ENCODE measurements at places on chromosomes 1 and 21. TPM values are rescaled to one million over a fixed set of nuclear protein-coding genes. Genes with fewer than 3 reads are reported as not detected.

GRCh38 chr1:204988196-204988595, 54.8 kb upstream of the CNTN2 start:
- no peaks in the 10 kb centered on the region for H3K4me1 ChIP-seq
- no peaks in the 10 kb centered on the region for H3K27me3 ChIP-seq
- DNase-seq = no peak
- no peaks in the 10 kb centered on the region for H3K36me3 ChIP-seq
- H3K27ac ChIP-seq = peak overlapping the region; percentile 63

GRCh38 chr1:30762152-30762929, 4.8 kb upstream of the LAPTM5 start:
- peaks cover 19% of the 10 kb centered on the region for H3K4me1 ChIP-seq
- no peak overlapping the region for H3K27ac ChIP-seq
- no peaks in the 10 kb centered on the region for H3K36me3 ChIP-seq
- H3K27me3 ChIP-seq = no peaks in the 10 kb centered on the region

OR2AK2 gene
- total RNA-seq = not detected

SELL gene
- 2.8 TPM for total RNA-seq

DNA sequence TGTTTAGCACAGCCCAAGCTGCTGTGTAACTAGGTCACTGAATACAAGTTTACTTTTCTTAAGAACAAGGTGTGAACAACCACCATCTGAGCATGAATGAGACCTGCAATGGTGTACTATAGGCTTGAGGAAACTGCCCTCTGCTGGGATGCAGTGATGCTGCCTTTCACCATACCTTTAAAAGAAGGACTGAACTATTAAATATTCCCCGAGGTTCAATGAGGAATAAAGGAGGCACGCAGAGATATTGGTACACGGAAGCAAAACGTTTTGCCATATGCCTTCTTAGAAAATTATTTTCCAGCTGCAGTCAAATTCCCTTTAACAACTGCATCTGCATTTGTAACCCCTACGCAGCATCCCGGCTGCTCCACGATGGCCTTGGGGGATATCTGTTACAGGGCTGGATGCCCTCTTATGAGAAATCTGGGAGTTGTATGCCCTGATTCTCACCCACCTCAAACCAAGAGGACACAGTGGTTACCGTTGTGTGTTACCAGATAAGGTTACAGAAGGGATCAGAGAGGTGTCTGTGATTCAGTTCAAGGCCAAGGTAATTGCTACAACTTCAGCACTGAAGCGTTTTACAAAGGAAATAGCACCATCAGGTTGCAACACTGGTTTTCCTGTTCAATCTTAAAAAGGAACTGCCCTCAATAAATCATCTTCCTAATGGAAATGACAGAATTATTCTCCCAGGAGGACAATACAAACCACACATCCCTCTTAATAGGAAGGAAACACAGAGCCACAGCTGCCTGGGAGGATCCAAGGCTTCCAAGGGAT, 470.5 kb downstream of the LTN1 start:
- no peaks in the 10 kb centered on the region for H3K27me3 ChIP-seq
- no peak for DNase-seq
- H3K4me1 ChIP-seq = peaks cover 5% of the 10 kb centered on the region
- no peak overlapping the region for H3K4me3 ChIP-seq

Measured in tibial nerve (tissue), 4 donors.